Brain pericyte (primary cell): ENCODE measurements at places on chromosomes 13 and 19.

GRCh38 chr13:85816413-85816812, 17.2 kb upstream of the SLITRK6 start:
- DNase-seq = no peak

DNA sequence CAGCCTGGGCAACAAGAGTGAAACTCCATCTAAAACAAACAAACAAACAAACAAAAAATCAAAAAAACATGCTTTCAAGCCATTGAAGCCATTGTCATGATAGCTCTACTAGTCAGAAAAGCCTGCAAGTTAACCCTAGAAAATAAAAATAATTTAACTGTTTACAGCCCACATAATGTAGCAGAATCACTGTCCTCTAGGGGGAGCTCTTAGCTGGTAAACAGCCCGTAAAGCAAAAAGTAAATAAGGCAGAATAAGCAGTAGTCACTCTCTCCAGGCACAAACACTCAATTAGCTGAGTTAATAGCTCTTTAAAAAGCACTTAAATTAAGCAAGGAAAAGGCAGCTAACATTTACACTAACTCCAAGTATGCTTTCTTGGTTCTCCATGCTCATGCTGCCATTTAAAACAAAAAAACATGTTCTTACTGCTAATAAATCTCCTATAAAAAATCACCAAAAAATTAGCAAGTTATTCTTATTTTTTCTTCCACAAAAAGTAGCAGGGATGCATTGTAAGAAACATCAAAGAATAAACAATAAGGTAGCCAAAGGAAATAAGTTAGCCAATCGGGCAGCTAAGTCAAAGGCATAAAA, 11.3 kb downstream of the LILRB4 start:
- no peak for DNase-seq

DNA sequence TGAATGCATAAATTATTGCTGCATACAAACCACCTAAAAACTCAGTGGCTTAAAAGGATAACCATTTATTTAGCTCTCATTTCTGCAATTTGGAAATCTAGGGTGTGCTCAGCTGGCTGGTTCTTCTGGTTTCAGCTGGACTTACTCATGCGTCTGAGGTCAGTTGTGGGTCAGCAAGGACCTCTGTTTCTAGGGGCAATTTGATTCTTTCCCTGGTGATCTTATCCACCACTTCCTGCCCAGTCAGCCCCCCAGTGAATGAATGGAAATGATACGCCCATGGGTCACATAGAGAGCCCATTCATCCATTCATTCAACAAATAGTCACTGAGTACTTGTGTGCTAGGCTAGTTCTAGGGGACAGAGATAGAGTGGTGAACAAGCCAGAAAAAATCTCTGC, 9.9 kb downstream of the FXYD5 start:
- no peak for DNase-seq

GRCh38 chr13:111902726-111903125, 164.2 kb upstream of the SOX1 start:
- DNase-seq = no peak

DNA sequence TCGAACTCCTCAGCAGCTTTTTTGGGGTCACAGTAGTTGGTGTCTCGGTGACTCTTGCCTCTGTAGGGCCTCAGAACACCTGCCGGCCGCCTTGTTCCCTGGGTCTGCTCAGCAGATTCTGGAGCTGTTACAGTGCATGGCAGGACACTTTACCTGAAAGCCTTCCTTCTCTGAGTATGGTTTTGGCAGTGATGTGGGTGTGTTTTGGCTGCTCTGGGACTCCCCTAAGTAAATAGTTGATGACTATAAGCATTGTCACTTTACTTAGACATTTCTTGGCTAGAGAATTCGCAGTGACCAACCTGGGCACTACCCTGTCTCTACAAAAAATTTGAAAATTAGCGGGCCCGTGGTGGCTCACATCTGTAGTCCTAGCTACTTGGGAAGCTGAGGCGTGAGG, 7.0 kb downstream of the MAU2 start:
- DNase-seq = no peak

- no peak for DNase-seq
Observed at GRCh38 chr19:49189259-49189658, 31.7 kb downstream of the TRPM4 start.

DNA sequence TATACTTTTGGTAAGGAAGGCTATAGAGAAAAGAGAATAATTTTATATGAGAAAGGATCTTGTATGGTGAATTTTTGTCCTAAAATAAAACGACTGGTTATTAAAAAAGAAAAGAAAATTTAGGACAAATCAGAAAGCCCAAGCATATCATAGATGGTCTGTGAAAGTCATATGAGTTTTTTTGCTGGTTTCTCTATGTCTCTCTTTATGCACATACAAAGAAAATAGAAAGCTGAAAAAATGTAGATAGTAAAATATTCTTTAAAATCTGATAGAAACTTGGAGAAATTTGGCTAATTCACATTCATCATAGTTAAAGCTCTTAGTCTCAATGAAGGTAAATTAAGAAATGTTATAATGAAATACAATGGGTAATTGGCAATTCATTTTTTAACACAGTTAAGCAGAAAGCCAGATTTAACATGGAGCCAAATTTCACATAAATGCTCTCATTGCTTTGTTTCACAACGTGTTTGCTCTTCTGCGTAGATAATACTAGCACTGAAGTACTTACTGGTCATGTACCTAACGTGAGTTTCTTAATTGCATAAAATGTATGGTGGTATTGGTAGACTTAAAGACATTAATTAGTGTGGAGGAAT, 621.5 kb upstream of the ATXN8OS start:
- no peak for DNase-seq

DNA sequence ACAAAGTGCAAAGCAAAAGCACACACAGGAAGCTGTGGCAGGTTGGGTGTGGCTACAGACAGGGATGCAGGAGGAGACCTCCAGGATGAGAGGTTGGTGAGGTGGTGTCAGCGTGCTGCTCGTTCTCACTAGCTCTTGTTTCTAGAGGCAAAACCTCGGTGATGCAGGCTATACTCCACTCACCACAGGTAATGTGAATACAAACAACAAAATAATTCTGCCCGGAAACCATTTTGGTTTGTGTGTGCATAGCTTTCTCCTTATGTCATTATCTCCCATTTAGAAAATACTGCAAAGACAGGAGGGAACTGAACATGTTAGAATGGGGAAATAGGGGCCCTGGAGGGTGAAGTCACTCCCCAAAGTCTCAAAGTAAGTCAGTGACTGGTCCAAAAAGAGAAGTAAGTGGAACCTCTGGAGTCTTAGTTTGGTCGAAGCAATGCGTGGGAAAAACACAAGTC, 9.4 kb downstream of the LCP1 start:
- no peak for DNase-seq

DNA sequence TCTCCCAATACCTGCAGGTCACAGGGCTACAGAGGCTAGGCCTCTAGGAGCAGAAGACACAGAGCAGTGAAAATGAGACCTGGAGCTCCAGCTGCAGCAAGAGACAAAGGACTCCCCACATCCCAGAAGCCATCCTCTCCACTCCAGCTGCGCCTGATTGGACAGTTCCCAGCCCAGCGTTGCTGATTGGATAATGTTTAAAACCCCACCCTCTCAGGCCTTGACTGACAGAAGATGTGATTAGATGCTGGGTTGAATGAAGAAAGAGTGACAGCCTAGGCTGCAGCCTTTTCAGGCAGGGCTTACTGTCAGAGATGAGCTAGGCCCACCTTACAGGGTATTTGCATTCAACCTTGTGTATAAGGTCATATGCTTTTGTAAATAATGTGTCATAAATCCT, 59.4 kb downstream of the ZNF708 start:
- no peak for DNase-seq

GRCh38 chr13:105972306-105972721, 563.1 kb downstream of the EFNB2 start:
- DNase-seq = no peak

GRCh38 chr19:3269916-3270671, 45.6 kb downstream of the CELF5 start:
- DNase-seq = no peak

GRCh38 chr13:100178309-100178708, 89.4 kb downstream of the PCCA start:
- no peak for DNase-seq

DNA sequence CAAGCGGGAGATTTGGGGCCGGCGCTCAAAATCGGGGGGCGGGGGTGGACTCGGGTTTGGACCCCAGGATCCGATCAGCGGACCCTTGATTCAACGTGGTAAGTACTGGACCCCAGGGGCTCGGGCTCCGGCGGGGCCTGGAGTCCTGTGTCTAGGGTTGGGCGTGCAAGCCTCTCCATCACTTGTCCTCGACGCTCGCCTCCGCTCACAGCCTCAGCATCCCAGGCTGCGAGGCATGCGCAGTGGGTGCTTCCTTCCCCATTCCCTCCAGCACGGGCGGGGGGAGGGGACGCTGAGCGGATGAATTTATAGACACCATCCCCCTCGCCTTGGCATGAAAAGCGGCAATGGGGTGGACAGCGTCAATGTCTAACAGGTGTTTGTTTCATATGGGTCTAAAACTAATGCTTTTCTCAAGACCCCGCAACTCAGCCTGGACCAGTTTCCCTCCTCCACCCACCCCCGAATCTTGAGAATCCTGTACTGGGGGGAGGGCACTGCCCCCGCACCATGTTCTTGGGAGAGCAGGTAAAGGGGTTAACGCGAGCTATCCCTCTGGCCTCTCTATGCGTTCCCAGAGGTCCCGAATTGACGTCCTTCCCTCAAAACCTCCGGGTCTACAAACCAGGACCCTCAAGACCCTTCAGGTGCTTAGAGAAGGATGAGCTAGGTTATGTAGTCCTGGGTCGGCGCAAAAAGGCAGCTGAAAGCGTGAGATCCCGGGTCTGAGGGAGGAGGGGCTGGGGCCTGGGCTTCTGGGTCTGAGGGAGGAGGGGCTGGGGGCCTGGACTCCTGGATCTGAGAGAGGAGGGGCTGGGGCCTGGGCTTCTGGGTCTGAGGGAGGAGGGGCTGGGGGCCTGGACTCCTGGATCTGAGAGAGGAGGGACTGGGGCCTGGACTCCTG, 579 bp downstream of the CPT1C start:
- DNase-seq = no peak

DNA sequence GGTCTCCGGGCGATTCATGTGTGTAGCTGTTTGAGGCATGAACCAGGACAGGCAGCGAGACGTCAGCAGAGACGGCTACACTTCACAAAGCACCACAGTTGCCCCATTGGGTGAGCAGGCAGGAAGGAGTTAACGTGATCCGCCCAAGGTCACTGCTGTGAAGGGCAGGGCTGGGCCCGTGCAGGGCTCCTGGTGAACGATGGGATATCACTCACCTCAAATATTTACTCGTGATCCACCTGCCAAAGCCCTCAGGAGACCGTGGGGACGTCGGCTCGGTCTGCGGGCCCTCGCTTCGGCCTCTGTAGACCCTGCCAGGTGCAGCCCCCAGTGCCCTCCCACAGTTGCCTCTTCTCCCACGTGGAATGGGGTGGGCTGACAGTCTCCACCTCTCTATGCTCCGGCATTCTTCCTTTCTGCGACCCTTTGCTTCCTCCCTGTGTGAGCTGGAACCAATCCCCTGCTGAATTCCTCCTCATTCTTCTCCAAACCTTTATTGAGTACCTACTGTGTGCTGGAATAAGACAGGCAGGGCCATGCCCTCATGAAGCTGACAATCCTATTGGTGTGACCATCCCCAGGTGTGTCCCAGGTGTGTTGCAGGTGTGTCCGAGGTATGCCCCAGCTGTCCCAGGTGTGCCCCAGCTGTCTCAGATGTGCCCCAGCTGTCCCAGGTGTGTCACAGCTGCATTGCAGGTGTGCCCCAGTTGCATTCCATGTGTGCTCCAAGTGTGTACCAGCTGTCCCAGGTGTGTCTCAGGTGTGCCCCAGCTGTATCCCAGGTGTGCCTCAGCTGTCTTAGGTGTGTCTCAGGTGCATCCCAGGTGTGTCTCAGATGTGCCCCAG, 2.0 kb upstream of the GRK1 start:
- no peak for DNase-seq

GRCh38 chr19:40453151-40453735, 9.1 kb upstream of the SERTAD3 start:
- DNase-seq = no peak

- no peak for DNase-seq
Observed at GRCh38 chr13:85282876-85283275, 516.3 kb downstream of the SLITRK6 start.

DNA sequence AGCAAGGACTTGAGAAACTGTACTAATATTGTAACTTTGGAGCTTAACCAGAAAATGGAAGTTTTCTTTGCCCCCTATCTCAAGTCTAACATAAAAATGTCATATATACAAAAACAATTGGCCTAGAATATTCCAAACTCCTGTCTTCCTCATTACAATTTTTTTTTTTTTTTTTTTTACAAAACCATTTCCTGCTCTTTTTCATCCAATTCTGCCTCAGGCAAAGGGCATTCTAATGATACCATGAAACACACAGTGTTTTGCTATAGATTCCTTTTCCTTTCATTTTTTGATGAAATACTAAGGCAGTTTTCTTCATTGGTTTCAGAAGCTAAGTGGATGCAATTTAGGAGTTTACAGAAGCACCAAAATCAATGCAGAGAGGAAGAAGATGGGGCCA, 119.7 kb downstream of the LHFPL6 start:
- DNase-seq = no peak

DNA sequence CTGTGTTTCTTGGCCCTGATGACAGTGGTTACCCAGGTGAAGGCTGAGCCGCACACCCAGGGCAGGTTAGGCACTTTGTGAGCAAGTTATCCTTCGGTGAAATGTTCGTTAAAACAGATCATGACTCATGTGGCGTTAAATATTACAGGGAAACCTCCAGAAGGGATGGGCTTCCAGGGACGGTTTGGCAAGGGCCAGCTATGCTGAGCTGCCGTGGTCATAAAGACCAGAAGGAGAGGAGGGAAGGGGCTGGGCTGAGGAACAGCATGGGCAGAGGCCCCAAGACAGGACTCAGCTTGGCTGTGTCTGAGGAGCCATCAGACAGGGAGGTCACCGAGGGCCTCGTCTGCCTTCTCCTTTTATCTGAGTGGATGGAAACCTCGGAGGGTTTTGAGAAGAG, 47.5 kb downstream of the ATP11A start:
- DNase-seq = no peak

DNA sequence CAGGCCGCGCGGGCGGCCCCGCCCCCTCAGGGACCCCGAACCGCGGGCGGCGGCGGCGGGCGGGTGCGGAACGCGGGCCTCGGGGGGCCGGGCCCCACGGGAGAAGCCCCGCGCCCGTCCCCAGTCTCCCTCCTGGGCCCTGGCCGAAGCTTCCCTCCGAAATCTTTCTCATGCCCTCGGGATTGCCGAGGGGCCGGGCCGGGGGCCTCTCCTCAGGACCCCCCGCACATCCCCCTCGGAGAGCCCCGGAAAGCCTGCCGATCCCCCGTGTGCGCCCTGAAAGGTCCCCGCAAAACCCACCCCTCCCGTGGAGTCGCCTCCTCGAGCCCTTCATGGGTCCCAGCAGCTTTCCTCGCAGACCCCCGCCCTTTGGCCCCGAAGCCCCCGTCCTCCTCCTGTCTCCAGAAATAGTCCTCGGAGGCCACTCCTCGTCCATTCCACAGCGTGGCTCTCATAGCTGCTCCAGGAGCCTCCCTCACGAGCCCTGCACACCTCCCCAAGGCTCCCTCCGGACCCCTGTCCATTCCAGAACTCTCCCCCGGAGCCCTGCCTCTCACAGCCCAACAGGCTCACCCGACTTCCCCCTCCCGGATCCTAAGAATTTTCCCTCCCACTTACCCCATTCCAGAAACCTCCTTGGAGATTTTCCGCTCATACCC, 555 bp downstream of the SAMD4B start:
- no peak for DNase-seq

GRCh38 chr13:30932481-30933353, at the start of gene TEX26:
TSS of gene TEX26 (plus strand) at chr13:30932656. CDS start at chr13:30932716, 60 bp downstream.
- no peak for DNase-seq
